ENCODE measurements at places on chromosomes 2 and 18. TPM values are rescaled to one million over a fixed set of nuclear protein-coding genes. Genes with fewer than 3 reads are reported as not detected.

Gene RANBP2
- total RNA-seq, result 36.3 TPM

Gene SOX11
- 21.8 TPM for total RNA-seq

Gene KCTD1
- 14.4 TPM for total RNA-seq

Gene MOGAT1
- total RNA-seq, result not detected
